ENCODE measurements at places on chromosomes 1 and 21. TPM values are rescaled to one million over a fixed set of nuclear protein-coding genes. Genes with fewer than 3 reads are reported as not detected.

The OR14K1 gene
- not detected for total RNA-seq

The LENEP gene
- 3.0 TPM for total RNA-seq

The JAM2 gene
- total RNA-seq: not detected

The KRTAP21-2 gene
- not detected for total RNA-seq

The ARHGEF11 gene
- total RNA-seq: 20.7 TPM

The VSIG8 gene
- not detected for total RNA-seq

The SLC35F3 gene
- 4.6 TPM for total RNA-seq

DNA sequence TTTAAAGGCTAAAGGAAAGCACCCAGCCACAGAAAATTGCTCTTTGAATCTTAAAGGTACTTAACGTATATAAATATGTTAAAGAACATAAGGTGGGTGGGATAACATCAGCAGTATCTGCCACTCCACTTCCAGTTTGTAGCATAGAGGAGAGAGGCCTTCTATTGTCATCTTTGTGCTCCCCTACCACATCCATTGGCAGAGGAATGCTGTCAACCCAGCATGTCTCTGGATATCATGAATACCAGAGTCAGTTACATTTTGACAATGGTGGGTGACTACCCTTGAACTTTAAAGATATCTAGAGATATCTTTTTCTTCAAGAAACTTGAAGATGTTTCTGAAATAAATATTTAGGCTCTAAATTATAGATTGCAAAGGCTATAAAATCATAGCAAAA, 283.2 kb upstream of the LRRC7 start:
- no peak for DNase-seq

DNA sequence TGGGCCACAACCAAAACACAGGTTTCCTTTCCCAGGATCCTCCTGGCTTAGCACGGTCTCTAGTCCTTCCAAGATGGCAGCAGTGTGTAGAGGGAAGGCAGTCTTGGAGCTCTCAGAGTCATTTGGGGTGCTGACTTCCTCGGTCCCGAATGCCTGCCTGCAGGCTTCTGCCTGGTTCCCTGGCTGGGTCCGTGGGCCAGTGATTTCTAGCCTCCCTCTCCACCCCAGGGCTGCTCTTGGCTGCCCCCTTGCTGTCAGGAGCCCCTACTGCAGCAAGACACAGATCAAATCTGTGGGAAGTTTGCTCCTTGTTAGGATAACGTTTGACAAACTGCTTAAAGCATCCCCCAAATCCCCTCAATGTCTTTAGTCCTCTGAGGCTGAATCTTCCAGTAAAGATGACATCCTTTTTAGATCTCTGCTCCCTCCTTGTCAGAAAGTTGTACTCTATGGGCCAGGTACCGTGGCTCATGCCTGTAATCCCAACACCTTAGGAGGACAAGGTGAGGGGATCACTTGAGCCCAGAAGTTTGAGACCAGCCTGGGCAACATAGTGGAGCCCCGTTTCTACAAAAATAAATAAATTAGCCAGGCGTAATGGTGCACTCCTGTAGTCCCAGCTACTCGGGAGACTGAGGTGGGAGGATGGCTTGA, 272.5 kb downstream of the RRAGC start:
- peak; percentile 33 for DNase-seq

- DNase-seq: no peak
Observed at GRCh38 chr1:202134645-202135172, 9.8 kb downstream of the ARL8A start.

GRCh38 chr1:239538239-239538988, 152.0 kb downstream of the CHRM3 start:
- DNase-seq: no peak

GRCh38 chr1:54848134-54848948, 38.7 kb downstream of the DHCR24 start:
- DNase-seq: no peak

GRCh38 chr1:54436826-54437225, 30.6 kb upstream of the SSBP3 start:
- DNase-seq: no peak

- no peak for DNase-seq
Observed at GRCh38 chr21:26572702-26573381, at the start of gene CYYR1. Gene CYYR1, minus strand, starts transcription at chr21:26573286. Its CDS starts 346 bp downstream, at chr21:26572940.

GRCh38 chr1:85494074-85494903, 29.3 kb upstream of the DDAH1 start:
- no peak for DNase-seq

DNA sequence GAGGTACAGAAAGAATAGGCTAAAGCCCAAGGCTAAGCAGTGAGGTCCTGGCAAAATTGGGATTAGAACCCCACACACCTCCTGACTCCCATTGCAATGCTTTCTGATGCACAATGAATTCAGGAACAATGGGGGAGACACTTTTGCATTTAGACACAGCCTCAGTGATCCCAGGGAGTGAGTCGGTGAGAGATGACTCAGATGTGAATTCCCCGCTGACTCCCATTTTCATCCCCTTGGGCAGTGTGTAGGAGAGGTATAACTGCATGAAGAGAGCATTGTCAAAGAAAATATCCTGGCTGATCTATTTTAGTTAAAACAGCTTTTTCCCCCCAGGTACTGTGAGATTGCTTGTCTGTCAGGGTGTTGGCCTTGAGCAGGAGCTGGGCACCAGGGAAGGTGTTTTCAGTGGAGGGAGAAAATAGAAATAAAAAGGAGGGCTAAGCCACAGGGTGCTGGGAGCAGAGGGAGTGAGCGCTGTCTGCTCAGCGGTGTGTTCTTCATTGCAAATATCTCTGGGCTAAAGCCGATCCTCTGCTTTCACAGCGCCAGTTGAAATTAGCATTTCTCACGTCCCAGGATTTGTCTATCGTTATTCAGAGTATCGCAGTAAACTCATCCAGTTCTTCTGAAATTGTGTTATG, 247.7 kb upstream of the PTBP2 start:
- no peak for DNase-seq

GRCh38 chr1:3907031-3907534, 7.0 kb upstream of the C1orf174 start:
- no peak for DNase-seq

DNA sequence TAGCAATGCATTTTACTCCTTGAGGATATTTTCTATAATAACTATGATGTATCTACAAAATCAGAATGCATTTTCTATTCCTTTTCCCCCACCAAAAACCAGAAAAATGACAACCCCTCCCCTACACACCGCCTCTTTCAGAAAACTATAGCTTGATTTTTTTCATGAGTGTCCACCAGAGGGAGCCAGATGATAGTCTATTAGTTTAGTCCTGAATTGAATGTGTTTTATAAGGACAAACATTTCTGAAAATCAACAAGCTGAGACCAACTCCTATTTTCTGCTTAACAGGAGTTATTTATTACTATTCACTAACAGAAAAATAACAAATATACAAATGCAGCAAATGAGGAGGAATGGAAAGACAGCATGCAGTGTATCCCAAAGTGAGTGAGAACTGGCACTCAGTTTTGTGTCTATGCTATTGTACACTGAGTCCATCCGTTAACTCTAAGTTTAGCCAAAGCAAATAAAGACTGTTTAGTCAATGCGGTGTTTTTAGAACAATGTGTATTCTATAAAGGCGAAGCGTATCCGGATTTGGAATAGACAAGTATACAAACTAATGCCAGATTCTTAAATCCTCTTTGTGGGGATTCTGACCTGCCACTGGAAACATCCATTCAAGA, 182.6 kb downstream of the VAV3 start:
- DNase-seq: peak; percentile 20

GRCh38 chr21:45330075-45330781, 42.5 kb upstream of the POFUT2 start:
- no peak for DNase-seq
